Chondrocyte (in vitro differentiated cells): ENCODE measurements at places on chromosomes 12 and 14.
A peak's percentile ranks its signal among the peaks of the same experiment; 100 is the strongest.

GRCh38 chr12:20188930-20189653, 179.2 kb upstream of the PDE3A start:
- DNase-seq: no peak

GRCh38 chr14:64937171-64937820, 5.2 kb downstream of the GPX2 start:
- DNase-seq: no peak

DNA sequence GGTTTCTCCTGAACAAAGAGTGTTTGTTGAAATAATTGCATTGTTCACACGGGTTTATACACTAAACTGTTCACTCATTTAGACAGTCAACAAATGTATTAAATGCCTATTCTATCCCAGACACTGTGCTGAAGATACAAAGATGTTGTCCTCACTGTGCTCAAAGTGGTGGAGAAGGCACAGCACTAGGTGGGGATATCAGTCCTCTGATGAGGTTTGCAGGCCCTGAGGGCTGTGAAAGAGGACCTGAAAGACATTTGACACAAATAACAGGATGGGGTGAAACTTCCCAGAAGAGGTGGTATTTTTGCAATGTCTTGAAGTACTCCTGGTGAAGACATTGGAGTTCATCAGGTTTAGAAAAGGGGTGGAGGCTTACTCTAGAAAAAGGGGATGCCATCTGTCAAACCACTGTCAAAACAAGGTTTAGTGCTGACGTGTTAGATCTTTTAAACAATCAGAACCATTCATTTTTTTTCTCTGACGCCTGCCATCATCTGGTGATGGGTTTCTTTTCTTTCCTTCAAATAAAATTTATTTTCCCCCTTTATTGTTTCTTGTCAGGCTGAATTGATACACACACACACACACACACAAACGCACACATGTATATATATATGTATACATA, 69.5 kb downstream of the ACSS3 start:
- DNase-seq: no peak

GRCh38 chr12:46489951-46490388, 117.4 kb upstream of the SLC38A2 start:
- DNase-seq: no peak

GRCh38 chr12:54583726-54584125, 4.7 kb downstream of the PPP1R1A start:
- no peak for DNase-seq

DNA sequence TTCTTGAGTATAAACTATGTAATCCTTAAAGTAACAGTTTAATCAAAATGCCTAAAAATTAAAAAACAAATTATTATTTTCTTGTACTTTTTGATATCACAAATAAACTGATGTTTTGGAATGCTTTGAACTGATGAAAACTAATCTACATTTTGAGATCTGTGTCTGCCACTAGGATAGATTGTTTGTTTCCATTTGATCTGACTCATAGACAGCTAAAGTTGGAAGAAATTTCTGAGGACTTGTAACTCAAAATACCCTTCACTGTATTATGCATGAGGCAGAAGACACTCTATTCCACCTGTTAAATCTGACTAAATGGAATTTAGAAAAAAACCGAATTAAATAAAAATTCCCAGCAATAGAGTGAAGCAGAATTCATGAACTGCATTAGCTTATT, 1400.0 kb upstream of the FLRT2 start:
- no peak for DNase-seq

DNA sequence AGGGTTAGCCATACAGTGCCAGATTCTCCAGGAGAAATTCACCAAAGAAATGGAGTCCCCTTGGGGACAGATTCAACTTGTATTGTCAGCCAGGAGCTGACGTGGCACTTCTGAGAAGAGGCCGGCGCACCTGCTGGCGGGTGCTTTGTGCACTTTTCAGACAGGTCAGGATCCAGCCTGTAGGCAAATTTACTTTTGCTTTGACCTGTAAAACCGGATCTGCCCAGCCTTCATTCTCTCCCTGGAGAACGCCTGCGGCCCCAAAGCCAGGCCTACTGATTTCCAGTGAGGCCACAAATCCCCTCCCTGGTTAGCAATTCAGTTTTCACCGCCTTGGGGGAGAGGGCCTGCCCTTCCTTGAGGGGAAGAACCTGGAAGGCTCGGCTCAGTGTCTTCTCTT, 17.4 kb downstream of the P2RX4 start:
- no peak for DNase-seq

DNA sequence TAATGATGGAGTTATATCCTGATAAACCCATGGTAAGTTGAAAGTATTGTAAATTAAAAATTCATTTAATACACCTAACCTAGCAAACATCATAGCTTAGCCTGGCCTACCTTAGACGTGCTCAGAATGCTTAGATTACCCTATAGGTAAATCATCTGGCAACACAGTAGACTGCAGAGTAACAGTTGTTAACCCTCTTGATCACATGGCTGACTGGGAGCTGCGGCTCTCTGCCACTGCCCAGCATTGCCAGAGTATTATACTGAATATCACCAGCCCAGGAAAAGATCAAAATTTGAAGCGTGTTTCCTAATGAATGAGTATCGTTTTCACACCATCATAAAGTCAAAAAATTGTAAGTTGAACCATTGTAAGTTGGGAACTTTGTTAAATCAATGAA, 17.8 kb upstream of the TMPRSS12 start:
- no peak for DNase-seq

GRCh38 chr14:37865719-37866549, 270.5 kb downstream of the TTC6 start:
- no peak for DNase-seq

DNA sequence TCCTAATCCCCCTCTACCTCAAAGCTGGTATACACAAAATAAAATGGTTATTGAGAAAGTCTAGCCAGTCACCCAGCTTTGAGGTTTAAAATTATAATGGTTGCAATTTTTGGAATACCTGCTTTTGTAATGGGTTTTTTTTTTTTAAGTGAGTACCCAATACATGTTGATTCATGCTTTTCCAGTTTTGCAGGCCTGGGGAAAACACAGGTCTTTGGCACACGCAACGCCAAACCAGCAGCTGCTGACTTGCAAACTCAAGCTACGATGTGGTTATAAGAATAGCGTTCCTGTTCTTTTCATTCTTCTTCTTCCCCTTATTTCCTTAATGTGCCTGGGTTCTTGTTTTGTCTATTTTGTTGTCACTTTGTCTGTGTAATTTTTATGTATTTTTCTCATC, 233.0 kb downstream of the EGLN3 start:
- DNase-seq: no peak

DNA sequence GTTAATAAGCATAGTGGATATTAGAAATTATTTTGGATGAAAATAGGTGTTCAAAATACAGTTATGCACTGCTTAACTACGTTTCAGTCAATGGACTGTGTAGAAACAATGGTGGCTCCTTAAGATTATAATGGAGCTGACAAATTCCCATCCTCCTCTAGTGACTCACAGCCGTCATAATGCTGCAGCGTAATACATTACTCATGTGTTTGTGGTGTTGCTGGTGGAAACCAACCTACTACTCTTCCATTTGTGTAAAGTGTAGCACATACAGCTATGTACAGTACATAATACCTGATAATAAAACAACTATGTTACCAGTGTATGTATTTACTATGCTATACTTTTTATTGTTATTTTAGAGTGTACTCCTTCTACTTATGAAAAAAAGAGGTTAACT, 111.2 kb upstream of the TMCC3 start:
- no peak for DNase-seq

- no peak for DNase-seq
Observed at GRCh38 chr14:37198273-37198598, 499 bp downstream of the MIPOL1 start.

DNA sequence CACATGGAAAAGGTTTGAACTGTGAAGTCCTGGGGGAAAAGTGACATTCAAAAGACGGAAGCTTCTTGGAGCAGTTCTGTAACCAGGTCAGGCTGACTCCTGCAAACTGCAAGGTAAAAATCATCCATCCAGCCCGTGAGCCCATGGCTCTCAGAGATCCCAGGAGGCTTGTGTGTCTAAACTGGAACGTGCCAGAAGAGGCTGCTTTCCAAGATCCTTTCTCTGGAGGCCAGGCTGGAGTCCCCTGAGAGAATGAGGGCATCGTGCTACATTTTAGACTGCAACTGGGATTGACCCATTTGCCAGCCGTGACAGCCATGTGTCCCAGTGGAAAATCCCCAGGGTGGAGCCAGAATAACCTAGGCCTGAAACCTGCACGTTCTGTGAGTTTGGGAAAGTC, 7.8 kb upstream of the WSCD2 start:
- no peak for DNase-seq

GRCh38 chr12:104358353-104359003, 54.9 kb downstream of the EID3 start:
- DNase-seq: no peak

GRCh38 chr14:98984719-98985041, 287.3 kb downstream of the BCL11B start:
- no peak for DNase-seq

GRCh38 chr14:61128382-61129167, 147.5 kb downstream of the SLC38A6 start:
- no peak for DNase-seq

- peak; percentile 80 for DNase-seq
Observed at GRCh38 chr14:99348816-99349614, 77.0 kb upstream of the BCL11B start.

DNA sequence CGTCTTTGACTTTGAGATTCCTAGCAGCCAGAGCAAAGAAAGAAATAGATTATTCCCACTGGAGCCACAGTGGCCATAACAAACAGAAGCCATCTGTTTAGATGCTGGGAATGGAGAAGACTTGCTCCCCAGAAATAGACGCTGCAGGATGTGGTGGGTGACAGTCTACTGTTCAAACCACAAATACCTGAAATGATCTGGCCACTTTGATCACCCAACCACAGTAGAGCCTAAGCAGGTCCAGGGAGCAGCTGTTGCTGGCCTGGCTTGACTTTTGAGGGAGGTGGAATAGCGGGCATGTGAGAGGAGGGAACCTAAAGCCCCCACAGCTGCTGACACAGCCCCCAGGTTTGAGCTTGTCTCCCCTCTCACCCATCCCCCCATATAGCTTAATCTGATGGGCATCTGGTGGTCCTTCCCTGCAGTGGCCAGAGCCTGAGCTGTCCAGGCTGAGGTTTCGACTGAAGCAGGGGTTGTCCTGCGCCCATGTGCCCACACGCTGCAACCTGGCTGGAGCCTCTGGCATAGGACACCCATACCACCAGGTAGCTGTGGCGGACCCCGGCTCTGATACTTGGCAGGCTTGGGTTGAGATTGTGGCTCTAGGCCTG, 38.7 kb downstream of the SH2B3 start:
- no peak for DNase-seq

DNA sequence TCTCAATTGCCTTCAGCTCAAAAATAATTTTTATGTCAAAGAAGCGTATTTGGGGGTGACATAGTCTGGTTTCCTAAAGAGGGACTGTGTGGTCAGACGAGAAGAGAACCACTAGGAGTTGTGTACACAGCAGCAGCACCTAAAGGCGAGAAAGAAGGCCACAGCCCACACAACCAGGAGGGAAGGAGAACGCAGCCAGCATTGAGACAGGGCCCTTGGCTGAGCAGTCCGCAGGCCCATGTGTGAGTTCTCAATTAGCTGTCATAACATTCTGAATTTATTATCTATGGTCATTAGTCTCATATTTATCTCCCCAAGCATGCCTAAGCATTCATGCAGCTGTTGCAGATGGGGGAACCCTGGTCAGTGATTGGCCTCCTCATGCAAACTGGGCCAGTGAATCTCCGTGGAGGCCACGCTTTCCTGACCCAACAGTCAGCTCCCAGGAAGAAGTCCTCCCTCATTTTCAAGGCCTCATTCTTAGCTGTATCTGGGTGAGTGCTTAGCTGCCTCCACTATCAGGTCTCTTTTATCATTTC, 81.2 kb upstream of the ATF7IP start:
- DNase-seq: no peak

DNA sequence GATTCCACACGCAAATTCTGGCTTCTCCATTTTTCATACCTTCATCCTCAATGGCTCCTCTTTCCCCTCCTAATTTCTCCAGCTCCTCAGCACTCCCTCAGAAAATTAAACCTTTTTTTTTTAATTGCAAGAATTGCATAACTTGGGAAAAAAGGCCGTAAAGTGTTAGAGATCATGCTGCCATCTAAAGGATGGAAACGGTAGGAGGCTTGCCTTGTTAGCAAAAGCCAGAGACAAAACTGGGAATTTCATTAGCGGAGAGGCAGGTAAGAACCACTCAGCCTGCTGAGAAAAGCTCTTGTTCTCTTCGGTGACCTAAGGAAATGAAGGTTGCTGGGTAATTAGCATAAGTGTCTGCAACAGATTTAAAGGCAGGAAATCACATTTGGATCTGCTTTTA, 204.3 kb downstream of the AEBP2 start:
- no peak for DNase-seq

DNA sequence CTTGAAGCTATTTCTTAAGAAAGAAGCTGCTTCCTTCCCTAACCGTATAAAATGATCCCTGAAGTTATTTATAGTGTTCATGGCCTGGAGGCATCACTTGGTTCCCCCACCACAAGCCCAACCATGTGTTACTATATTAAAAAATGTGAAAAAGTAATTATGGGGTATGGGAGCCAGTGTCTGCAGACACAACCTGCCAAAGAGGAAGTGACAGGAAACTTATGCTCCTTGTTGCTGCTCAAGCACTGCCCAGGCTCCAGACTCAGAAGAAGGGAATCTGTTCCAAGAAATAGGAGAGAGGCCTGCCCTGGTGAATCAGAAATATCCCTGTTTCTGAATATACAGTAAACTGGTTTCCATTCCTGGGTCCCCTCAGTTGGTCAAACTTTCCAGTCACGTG, 217.2 kb upstream of the BMP4 start:
- DNase-seq: no peak

DNA sequence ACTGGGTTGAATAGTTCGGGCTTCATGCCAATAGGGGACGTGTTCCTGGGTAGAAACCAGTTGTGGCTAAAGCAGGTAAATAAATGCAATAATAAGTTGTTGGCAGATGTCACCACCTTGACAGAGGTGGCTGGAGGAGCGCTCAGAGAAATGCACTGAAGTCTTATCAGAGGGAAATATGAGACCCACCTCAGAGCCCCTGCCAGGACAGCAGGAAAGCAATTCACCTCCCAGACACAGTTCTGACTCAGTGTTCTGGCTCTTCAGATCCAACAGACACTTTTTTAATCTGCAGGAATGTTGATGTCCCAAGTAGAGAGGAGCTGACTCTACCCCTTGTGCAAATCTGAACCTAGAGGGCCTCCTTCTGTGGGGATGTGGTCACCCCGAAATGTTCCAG, 687.1 kb upstream of the FBXO33 start:
- DNase-seq: no peak
